ENCODE measurements at places on chromosomes 5 and 9.

GRCh38 chr9:126720661-126721563 is 83.9 kb upstream of the ZBTB43 start:
- no peak for DNase-seq

GRCh38 chr5:52989025-52989780 is at the start of gene ITGA2:
TSS of gene ITGA2 (plus strand) at chr5:52989352. CDS start at chr5:52989469, 117 bp downstream.
- DNase-seq, result no peak

DNA sequence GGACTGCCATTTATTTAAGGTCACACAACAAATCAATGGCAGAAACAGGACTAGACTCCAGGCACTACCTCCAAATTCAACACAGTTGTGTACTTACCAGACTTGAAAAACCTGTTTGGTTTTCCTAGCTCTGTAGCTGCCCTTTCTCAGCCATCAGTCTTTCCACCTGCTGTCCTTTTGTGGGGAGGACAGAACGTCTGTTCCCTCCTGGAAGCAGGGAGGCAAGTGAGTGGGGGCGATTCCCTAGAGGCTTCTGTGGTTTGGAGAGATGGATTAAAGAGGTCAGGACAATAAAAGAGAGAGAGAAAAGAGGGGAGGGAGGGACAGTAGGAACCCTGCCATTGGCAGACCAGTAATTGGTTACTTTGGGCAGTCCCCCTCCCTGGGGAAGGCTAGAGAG is 14.7 kb downstream of the ASTN2 start:
- DNase-seq, result no peak

DNA sequence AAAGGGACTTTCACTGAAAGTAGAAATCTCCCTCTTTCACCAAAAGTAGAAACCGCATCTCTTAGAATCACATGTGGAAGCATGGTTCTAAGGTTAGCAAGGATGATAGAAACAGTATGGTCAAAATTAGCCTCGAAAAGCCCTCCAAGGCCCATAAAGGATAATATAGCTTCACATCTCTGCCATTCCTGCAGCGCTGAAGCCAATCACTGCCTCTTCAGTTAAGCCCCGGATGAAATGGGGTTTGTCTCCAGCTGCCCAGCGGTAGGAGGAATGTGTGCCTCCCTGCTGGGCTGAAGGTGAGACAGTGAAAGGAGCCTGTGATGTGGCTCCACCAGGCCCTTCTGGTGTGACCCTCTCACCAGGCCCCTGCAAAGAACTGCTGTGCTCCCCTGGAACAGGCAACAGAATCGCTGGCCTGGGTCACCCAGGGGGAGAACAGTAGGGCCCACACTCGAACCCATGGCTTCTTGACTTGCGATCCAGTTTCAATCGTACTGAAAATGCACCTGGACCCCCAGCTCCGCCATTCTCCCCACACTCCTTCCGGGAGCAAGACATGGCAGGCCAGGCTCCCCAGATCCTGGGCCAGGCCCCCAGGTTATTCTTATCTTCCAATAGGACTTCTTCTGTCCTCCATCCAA is 47.2 kb downstream of the CAMK2A start:
- DNase-seq, result no peak

DNA sequence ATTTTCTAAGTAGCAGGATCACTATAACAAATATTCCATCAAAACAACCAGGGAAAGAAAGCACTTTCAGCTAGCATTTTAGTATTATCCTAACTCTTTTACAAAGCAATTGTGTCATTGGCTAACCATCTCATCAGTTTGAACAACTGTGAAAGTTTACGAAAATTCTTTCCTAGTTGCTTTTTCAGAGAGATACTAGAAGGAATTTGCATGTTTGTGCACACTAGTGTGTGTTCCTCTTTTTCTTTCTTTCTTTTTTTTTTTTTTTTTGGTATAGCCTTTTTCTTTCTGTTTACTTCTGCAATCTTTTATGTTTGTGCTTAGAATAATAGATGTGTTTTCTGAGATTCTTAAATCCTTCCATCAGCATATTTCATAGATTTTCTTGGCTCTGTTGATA is 124.7 kb upstream of the SEMA6A start:
- DNase-seq, result no peak

- no peak for DNase-seq
Measured at GRCh38 chr5:35887321-35888100, 30.8 kb downstream of the IL7R start.

DNA sequence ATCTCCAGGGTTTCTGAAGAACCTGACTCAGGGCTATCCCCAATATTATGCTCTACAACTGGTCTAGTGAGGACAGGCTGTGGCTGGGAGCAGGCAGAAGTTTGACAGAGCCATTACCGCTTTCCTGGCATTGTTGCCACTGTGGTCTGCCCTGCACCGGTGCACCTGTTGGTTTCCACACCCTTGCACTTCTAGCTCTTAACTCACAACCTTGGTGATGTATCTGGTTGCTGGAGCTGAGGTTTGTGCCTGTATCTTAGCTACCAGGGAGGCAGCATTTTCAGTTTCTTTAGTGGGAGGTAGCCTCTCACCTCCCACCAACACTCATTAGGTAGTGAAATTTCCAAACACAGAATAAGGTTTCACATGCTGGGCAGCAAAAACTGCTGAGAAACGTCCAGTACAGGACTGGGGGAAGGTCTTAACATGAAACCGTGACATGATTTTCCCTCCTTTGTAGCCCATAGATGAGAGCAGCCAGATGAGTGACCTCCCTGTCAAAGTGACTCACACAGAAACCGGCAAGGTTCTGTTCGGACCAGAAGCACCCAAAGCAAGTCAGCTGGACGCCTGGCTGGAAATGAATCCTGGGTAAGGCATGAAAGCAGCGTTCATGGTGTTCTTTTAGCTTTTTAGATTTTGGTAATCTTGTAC is 57.7 kb downstream of the SMARCA2 start:
- DNase-seq, result no peak

All from activated T-helper 1 cell treated with anti-CD3 and anti-CD28 coated beads, Interleukin-2, amount 50 U/mL, for 16 hours (primary cell).